ENCODE measurements at places on chromosomes 6 and 20.

GRCh38 chr6:140736231-140736630 lies 1361.8 kb upstream of the CITED2 start:
- DNase-seq: no peak

- no peak for DNase-seq
Observed at GRCh38 chr20:58127701-58128111, 100.7 kb downstream of the ANKRD60 start.

DNA sequence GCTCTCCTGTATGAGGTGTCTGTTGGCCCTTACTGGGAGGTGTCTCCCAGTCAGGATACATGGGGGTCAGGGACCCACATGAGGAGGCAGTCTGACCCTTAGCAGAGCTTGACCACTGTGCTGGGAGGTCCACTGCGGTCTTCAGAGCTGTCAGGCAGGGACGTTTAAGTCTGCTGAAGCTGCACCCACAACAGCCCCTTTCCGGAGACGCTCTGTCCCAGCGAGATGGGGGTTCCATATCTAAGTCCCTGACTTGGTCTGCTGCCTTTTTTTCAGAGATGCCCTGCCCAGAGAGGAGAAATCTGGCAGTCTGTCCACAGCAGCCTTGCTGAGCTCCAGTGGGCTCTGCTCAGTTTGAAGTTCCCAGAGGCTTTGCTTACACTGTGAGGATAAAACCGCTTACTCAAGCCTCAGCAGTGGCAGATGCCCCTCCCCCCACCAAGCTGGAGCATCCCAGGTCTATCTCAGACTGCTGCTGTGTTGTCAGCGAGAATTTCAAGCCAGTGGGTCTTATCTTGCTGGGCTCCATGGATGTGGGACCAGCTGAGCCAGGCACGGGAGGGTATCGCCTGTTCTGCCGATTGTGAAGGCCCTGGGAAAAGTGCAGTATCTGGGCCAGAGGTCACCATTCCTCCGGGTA lies 36.3 kb upstream of the IBTK start:
- DNase-seq: no peak

- DNase-seq: no peak
Observed at GRCh38 chr6:30768634-30769087, 24.3 kb upstream of the IER3 start.

Measured in NCI-H774 (cell line).